Caki2 (cell line): ENCODE measurements at places on chromosomes 5 and 9. TPM values are rescaled to one million over a fixed set of nuclear protein-coding genes. Genes with fewer than 3 reads are reported as not detected.
A peak's percentile ranks its signal among the peaks of the same experiment; 100 is the strongest.

DNA sequence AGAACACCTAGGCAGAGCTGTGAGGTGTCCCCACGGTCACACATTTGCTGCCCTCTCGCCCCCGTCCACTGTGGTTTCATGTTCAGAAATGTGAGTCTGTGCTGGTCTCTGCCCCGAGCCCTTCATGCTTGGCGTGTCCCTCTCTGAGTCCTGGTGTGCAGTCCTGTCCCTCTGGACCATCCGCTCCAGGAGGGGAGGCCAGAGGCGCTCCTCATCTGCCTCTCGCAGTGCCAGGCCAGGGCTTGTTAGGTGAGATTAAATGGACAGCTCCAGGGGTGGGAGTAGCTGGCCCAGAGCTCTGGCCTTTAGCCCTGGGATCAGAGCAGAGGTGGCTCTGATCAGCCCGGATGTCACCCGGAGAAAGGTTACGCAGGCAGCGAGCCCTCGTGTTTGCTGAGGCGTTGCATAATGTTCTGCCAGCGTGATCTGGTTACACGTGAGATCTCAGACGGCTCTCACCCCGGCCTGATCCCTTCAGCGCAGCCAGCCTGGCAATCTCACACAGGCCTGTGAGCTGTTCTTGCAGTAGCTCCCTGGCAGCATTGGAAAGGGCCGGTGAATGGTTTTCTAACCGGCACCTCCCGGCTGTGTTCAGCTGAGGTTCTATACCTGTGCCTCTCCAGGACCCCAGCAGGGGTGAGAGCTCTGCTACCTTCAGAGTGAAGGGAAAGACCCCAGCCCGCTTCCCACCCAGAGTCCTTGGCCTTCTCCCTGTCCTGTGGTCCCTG, 24.5 kb downstream of the PTGES2 start:
- no peak for DNase-seq

DNA sequence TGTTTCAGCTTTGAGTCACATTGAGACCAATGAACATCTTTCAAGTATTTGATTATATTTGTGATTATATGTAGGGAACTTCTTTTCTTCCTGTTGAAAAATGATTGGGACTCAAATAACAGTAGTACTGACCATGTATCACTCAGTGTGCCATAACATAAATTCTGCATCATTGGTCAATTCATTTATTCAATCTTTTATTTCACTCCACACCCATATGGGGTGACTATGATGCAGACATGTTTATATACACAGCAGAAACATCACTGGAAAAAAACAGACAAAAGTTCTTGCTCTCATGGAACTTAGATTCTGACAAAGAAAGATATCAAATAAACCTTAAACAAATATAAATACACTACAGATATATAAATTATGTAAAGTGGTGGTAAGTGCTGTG, 74.7 kb upstream of the ANXA1 start:
- no peak for DNase-seq

GRCh38 chr5:74995926-74996325, 56.4 kb downstream of the GCNT4 start:
- no peak for DNase-seq

DNA sequence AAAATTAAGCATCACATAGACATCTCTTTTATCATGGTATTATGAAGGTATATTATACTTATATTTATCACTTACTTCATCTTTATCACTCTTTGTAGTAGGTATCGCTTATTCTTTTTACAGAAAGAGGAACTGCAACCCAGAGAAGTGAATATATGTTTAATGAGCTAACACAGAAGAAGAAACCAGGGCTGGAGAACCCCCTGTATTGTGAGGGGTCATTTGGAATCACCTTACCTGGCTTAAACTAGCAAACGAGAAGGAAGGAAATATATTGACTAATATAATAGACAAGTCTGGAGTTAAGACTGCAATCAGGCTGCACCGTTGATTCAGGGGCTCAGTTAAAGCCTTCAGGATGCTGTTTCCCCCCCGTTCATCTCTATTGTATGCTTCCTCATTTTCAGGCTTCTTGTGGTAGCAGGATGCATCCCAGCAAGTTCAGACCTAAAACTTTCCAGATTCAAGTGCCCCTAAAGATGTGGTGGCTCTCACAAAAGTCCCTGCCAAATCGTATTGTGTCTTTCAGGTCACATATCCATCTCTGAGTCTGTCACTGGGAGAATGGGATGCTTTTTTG, 146.4 kb downstream of the GCNT1 start:
- DNase-seq, result no peak

The RANBP17 gene
- total RNA-seq, result 6.6 and 7.5 TPM in 2 replicates

The DRD1 gene
- total RNA-seq, result not detected in 2 replicates

- DNase-seq, result no peak
Measured at GRCh38 chr5:6638236-6638635, 5.0 kb downstream of the SRD5A1 start.

The CCDC192 gene
- not detected in 2 replicates for total RNA-seq

DNA sequence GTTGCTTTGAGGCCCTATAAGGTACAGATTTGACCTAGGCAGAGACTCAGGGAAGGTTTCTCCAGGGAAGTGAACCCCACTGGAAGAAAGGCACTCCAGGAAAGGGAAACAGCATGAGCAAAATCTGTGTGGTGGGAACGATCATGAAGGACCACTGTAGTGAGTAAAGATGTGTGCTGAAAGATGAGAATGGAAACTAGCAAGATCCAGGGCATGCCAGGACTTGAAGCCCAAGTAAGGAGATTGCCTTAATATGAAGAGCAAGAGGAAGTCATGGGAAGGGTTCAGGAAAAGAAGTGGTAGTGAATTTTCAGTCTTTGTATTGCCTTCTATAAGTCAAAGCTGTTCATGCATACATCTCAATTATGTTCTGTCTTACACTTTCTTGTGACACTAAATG, 55.2 kb upstream of the SLIT3 start:
- DNase-seq, result no peak

DNA sequence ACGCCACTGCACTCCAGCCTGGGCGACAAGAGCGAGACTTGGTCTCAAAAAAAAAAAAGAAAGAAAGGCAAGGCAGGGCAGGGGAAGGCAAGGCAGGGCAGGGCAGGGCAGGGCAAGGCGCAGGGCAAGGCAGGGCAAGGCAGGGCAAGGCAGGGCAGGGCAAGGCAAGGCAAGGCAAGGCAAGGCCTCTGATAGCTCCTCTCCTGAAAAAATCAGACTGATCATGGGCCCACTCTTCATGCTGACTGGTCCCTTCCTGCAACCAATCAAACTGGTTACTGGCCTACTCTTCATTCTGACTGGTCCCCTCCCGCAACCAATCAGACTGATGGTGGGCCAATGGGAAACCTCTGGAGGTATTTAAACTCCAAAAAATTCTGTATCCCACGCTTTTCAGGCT, 3.4 kb upstream of the ZBTB5 start:
- DNase-seq, result no peak

The MYMK gene
- not detected in 2 replicates for total RNA-seq

DNA sequence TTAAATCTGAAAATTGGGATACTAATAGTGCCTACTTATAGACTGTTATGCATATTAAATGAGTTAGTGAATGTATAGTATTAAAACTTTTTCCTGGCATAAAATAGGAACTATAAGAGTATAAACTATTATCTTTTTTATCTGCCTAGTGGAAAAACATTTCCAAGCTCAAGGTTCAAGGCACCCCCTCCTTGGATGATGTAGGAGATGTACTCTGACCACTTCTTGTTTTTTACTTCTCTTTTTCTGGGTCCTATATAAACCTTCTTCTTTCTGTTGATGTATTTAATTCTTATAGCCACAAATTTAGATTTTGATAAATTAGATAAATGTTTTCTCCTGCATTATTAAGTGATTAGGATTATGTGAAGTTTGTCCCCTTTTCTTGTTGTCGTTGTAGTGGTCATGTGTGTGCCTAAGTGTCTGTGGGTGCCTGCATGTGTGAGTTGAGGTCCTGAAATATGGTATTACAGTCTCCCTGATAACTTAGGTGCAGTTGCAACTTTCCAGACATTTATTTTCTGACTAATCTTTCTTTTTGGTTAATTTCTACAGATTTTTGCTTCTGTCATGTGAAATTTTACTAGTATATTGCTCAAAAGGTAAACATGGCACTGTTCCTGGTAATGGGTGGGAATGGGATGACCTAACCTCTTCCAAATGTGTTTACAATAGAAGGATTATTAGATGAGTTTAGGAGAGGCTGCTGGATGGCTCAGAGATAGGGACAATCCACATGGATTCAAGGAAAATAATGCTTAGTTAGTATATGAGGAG, 160.8 kb upstream of the CDKN2B start:
- no peak for DNase-seq

The GAPT gene
- total RNA-seq, result not detected in 2 replicates

- DNase-seq, result no peak
Measured at GRCh38 chr9:36691671-36692070, 119.0 kb downstream of the MELK start.

DNA sequence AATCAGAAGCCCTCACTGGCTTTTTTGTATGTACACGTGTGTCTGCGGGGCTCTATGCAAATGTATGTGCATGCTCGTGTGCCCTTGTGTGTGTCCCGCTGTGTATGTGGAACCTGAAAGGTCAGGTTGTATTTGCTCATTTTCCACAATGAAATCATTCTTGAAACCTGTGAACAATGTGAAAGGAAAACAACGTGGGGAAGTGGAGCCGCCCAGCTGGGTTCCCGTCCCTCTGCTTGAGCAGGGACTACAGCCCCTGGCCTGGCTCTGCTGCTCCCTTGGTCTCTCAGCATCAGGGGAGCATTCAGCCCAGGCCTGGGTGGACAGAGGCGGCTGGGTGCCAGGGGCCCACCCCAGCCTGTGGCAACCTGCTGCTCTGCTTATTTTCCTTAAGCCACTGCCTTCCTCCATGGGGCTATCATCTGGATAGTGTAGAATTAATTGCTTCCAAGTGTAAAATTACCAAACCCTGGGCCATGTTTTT, 3.0 kb downstream of the ECSCR start:
- DNase-seq, result no peak

The FOXI1 gene
- total RNA-seq, result not detected in 2 replicates

DNA sequence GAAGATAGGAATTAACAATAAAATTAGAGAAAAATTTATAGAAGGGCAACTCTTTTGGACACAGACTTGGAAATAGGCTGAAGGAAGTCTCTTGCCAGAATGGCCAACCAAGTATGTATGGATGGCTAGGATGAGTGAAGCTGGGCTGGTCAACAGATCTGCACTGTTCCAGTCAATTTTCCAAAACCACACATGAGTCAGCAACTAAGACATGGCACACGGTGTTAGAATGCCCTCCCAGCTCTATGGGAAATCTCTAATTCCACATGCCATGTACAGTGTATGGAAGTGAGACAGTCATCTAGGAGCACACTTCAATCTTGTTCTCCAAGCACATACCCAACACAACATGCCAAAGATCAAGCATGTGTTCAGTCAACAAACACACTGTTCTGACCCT, 129.6 kb downstream of the GLIS3 start:
- no peak for DNase-seq

DNA sequence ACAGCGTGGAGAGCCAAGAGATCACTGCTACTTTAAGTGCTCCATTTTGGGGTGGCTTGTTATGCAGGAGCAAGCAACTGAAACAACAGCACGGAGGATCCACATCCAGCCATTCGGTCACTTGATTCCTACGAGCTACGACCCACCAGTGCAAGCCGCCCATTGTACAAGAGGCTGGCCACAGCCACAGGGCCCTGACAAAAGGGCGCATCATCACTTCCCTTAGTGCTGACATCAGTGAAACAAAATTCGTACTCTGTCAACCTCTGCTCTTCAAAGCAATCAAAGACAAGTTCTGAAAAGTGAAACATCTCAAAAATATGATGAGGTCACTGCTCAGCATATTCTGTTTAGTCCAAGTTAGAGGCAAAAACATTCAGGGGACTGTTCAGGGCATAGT, 168.4 kb downstream of the GADD45G start:
- DNase-seq, result no peak

The RNF208 gene
- not detected in 2 replicates for total RNA-seq

- DNase-seq, result no peak
Measured at GRCh38 chr5:6886866-6887265, 173.6 kb downstream of the TENT4A start.

The NFIB gene
- 15.4 and 16.4 TPM in 2 replicates for total RNA-seq

DNA sequence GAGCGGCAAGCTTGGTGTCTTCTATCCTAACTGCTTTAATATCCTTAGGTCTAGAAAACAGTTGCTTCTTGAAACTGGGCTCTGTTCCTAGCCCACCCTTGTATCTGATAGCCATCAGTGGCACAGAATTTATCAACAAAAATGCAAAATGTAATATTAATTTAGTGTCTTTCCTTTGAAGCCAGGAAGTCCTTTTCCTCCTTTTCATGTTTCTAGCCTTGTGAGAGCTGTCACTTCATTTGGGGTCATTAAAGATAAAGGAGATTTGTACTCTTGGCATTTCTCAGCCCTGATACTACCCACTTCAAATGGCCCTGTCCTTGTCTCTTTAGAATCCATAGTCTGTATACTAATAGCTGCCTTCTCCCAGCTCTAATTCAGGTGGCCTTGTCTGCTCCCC, 111.0 kb downstream of the GAS1 start:
- DNase-seq, result no peak

The SGCD gene
- not detected in 2 replicates for total RNA-seq

- DNase-seq, result no peak
Measured at GRCh38 chr9:135394699-135395645, 84.6 kb upstream of the PPP1R26 start.

The ACTL7B gene
- total RNA-seq, result not detected in 2 replicates

The MRPL22 gene
- 16.0 and 29.8 TPM in 2 replicates for total RNA-seq

- DNase-seq, result no peak
Measured at GRCh38 chr9:114226246-114227055, 71.1 kb downstream of the COL27A1 start.

DNA sequence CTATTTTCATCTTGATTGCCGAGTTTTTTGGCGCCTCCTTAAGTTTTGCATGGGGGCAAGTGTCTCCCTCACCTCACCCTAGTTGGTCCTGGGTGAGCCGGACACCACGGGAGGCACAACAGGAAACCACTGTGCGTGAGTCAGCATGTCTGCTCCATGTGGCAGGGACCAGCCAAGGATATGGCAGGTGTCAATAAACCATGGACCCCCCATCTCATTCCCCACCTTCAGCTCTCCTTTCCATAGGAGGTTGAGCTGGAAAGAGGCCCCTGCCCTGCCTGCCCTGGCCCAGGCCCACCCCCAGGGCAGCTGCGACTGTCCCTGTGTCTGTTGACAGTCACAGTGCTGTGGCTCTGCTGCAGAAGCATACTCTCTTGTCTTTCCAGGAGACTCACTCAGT, 3.1 kb downstream of the SPACA9 start:
- no peak for DNase-seq

The PCSK1 gene
- total RNA-seq, result not detected in 2 replicates

- peak; percentile 66 for DNase-seq
Measured at GRCh38 chr5:82351754-82352145, 73.6 kb upstream of the RPS23 start.

- DNase-seq, result peak; percentile 90
Measured at GRCh38 chr5:174418809-174419539, 305.4 kb upstream of the MSX2 start.

The ABLIM3 gene
- total RNA-seq, result 10.4 and 13.1 TPM in 2 replicates

DNA sequence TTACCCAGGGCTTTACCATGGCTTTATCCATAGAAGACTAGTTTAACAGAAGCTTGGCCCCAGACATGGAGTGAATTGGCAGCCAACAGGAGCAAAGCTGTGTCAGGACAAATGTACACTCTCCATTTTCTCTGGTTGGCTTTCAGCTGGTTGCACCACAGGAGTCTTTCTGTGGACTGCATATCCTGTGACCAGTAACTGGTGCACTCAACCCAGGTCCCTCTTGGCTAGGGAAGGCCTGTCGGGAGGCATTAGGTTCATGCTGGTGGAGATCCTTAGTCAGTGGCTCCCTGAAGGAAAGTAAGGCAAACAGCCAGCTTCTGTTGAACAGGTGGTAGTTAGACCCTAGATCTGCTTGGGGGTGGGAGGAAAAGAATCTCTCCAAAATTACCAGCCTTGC, 146.9 kb upstream of the TLX3 start:
- DNase-seq, result no peak

GRCh38 chr5:2288968-2289367, 406.2 kb upstream of the IRX4 start:
- no peak for DNase-seq

The SOHLH1 gene
- not detected in 2 replicates for total RNA-seq
